ENCODE measurements at places on chromosomes 5 and 9.
A peak's percentile ranks its signal among the peaks of the same experiment; 100 is the strongest.

DNA sequence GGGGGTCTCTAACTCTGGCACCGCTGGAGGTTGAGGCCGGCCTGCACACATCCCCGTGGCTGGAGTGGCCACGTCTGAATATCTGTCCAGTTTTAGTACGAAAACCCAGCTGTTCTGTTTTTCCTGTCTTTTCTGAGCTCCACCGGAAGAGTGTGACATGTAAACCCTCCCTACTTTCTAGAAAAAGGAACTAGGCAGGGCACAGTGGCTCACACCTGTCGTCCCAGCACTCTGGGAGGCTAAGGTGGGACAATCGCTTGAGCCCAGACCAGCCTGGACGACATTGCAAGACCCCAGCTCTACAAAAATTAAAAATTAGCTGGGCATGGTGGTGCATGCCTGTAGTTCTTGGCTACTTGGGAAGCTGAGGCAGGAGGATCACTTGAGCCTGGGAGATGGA is 8.2 kb upstream of the PHYKPL start:
- no peak for DNase-seq

GRCh38 chr5:101531026-101531425 is 627.9 kb upstream of the ST8SIA4 start:
- DNase-seq, result no peak

GRCh38 chr5:147668385-147668784 is 114.1 kb downstream of the JAKMIP2 start:
- no peak for DNase-seq

DNA sequence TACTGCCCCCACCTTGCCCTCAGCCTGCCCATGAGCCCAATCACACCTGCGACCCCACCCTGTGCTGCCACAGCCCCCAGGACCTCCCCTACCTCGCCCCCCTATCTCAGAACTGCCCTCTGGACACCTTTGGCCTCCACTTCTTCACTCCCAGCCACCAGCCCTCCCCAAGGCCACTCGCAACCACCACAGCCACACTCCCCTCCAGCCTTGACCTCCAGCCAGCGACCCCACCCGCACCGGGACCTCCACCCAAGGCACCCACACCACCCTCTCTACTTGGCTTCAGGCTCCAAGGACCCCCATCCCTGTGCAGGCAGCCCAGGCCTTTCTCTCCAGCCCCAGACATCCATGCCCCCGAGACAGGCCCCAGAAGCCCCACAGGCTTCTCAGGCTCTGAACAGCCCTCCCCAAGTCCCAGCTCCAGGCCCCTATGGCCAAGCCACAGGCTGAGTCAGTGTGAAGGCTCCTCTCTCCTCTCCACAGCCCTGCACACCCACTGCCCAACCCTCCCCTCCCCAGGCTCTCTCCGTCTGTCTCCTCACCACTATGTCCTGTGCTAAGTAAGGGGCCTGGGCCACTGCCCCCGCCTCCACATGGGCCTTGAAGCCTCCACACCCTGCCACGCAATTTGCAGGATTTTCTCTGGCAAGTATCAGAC is 2.0 kb downstream of the AK1 start:
- no peak for DNase-seq

GRCh38 chr5:72552041-72552557 is 44.9 kb upstream of the ZNF366 start:
- no peak for DNase-seq

GRCh38 chr5:41527201-41527779 is 16.9 kb upstream of the PLCXD3 start:
- DNase-seq, result no peak

- no peak for DNase-seq
Observed at GRCh38 chr9:1028501-1029190, 21.5 kb upstream of the DMRT2 start.

- DNase-seq, result no peak
Observed at GRCh38 chr5:135244620-135245021, 154.4 kb downstream of the MACROH2A1 start.

DNA sequence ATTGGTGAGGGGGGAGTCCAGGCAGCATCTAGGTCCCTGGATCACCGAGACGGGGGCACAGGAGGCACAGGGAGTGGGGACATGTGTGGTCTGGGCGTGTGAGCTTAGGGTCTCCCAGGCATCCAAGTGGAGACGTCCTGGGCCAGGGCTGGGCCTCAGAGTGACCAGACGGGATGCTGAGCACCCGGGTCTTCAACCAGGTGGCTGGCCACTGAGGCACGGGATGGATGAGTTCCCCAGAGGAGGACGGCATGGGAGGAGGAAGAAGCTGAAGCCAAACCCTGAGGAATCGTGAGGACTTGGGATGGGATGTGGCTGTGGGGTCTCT is 88.0 kb downstream of the LMX1B start:
- no peak for DNase-seq

GRCh38 chr5:4226565-4226964 is 630.9 kb downstream of the IRX1 start:
- DNase-seq, result no peak

GRCh38 chr9:114003758-114004157 is 74.3 kb downstream of the AMBP start:
- no peak for DNase-seq

DNA sequence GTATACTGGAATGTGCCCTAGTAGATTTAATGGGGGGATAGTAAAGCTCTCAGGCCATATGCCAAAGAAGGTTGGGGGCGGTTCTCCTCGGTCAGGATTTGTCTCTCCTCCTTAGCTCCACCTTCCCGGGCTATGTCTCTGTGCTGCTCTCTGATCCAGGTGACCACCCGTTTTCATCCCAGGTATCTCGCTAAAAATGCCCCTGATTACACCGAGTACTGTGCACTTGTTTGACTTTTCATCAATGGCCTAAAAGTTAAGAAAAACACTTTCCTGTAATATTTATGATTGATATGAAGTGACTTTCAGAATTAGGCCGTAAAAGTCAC is 724 bp downstream of the NDUFS6 start:
- DNase-seq, result no peak

DNA sequence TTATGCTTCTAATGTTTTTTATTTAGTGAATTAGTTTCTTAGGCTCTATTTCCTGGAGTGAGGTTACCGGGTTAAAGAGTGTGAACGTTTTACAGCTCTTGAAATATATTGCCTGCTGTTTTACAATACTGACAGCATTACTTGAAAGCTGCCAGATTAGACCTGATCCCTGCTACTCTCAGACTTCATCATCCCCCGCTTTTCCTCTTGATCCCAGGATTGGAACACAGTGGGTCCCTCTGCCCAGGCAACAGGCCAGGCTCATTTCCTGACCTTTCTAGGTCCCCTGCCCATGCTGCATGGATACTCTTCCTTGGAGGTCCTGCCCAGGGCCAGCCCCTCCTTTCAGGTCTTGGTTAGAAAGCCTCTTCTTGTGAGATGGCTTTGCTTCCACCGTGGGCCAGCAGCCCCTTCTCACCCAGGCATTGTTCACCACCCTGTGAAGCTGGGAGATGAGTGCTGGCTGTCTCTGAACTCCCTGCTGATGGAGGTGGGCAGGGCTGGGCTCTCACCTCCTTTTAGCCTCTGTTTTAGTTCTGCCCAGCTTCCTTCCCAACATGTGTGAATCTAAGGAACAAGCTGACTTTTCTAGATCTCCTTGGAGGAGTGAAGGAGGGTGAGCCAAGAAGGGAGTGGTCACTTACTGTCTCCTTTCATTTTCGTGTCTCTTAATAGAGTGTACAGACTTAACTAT is 15.5 kb upstream of the FAM120AOS start:
- DNase-seq, result no peak

DNA sequence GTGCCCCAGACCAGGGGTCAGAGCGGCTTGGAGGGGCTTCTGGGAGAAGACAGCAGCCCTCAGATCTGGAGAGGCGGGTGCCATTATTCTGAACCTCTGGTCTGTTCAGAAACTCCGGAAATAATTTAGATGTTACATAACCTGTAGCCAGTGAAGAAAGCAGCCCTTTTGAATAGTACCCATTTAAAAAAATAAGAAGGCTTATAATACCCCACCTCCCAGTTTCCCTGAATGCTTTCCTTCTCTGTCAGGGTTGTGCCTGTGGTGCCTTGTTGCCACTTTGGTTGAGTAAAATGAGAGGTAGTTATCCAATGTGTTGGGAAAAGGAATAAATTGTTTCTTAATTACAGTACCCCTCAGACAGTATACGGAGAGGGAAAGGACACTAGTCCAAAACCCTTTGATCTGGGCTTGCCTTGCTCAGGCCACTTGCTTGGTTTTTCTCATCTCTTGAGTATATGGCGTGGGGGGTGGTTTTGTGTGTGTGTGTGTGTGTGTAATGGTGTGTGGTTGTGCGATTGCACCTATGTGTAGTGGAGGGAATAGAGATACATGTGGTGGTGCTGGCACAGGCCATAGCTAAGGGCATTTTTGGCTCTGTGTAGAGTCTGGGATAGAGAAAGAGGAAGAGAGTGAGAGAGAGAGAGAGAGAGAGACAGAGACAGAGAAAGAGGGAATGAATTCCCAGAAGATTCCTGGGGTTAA is 59.1 kb upstream of the TLR4 start:
- DNase-seq, result peak; percentile 38

- no peak for DNase-seq
Observed at GRCh38 chr5:71731015-71731414, 11.9 kb downstream of the CARTPT start.

DNA sequence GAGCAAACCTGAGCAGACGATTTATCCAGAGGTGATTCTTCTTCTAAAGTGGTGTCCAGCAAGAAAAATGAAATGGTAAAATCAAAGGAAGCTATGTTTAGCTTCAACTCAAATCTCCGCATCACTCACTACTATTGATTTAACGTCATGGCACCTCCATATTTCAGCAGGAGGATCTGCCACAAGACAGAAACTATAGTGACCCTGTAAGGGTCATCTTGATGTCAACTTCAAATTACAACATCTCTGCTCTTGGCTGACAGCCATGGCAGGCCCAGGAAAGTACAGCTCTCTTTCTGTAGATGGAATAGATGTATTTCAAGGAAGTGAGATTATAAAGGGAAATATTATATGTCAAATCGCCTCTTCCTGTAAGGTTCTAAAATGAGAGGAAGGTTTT is 10.1 kb upstream of the EFNA5 start:
- DNase-seq, result no peak

DNA sequence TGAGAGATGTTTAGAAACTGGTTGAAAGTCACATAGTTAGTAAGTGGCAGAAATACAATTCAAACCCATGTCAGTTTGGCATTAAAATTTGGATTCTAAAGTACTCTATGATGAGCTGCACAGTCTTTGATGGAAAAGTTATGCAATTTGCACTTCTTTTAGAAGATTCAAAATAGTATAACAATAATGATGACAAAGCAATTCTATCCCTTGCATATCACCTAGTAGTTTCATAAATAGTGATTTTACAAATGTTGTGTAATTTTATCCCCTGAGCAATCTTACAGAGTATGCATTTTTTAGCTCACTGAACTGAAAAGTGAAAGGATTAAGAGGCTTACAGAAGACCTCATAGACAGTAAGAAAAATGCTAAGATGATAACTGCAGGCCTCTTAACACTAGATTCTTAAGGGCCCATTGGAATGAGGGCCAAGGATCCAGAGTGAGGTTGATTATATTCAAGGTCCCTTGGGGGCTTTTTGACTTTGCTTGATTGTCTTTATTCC is 3.7 kb downstream of the C5orf46 start:
- no peak for DNase-seq

- no peak for DNase-seq
Observed at GRCh38 chr5:126648471-126648870, 47.7 kb downstream of the PHAX start.

GRCh38 chr9:98132806-98133631 is 14.0 kb upstream of the TRIM14 start:
- no peak for DNase-seq

GRCh38 chr5:179166171-179166885 is 106.2 kb downstream of the ZNF354C start:
- no peak for DNase-seq

DNA sequence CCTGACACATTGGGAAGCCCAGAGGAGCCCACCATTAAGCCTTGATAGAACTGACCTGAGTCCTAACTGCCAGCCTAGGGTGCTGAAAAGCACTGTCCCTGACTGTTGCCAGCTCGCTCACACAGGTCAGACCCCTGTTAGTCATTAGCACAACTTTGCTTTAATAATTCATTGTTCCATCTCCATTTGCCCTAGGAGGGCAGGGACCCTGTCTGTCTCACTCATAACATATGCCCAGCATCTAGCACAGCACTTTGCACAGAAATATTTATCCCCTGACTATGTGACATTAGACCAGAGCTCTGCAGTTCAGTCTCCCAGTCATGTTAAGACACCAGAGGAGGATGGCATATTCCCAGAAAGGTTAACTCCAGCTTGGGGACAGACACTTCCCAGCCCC is 61.8 kb upstream of the STXBP1 start:
- no peak for DNase-seq

DNA sequence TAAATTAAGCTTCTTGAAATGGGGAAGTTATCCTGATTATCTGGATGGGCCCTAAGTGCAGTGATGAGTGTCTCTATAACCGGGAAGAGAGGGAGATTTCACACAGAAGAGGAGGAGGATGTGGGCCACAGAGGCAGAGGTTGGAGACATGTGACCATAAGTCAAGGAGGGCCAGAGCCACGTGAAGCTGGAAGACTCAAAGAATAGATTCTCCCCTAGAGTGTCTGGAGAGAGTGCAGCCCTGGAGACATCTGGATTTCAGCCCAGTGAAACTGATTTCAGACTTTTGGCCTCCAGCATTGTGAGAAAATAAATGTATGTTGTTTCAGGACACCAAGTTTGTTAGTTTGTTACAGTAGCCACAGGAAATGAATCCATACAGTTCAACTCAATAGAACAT is 442.9 kb downstream of the NTRK2 start:
- DNase-seq, result no peak

DNA sequence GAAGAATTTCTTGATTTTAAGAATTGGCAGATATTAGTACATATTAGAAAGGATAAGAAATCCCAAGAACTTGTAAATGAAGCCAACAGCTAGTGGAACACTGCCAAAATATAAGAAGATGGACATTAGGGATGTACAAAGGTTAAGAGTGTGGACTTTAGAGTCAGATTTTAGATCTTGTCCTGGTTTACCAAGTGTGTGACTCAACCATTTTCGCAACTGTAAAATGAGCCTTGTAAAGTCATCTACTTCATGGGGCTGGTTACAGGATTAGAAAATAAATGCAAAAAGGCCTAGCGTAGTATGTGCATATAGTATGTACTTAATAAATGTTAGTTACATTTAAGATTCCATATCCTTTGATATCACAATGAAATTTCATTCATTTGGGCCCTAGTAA is 260.0 kb downstream of the RAB3C start:
- DNase-seq, result no peak

GRCh38 chr9:8468045-8468637 is 668.6 kb upstream of the DMAC1 start:
- no peak for DNase-seq

Data from C1 segment of cervical spinal cord (tissue), 14 donors.